ENCODE measurements at places on chromosomes 2 and 18. TPM values are rescaled to one million over a fixed set of nuclear protein-coding genes. Genes with fewer than 3 reads are reported as not detected.
A peak's percentile ranks its signal among the peaks of the same experiment; 100 is the strongest.

DNA sequence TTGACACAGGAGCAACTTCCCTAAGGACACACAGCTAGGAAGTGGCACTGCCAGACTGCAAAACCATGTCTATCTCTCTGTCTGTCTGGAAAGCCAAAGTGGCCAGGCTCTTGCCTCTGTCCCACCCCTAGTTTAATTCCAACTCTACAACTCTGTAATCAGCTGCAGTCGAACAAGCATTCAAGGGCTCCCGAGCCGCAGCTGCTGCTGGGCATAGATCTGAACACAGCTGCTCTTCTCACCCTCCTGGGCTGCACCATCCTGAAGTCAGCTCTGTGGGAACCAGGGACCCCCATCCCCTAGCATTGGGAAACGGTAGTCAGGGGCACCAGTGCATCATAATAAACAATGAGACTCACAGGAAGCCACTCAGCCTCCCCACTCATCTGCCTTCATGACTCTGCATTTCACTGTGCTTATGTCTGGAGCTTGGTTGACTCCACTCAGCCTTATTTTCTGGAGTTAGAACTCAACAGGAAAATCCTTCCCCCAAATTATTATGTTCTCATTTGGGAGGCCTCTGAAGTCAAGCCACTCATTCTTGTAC lies 44.4 kb upstream of the TMEM163 start:
- H3K36me3 ChIP-seq = no peaks in the 10 kb centered on the region
- no peak for DNase-seq
- H3K27ac ChIP-seq = no peak overlapping the region
- no peak overlapping the region for H3K4me3 ChIP-seq

DNA sequence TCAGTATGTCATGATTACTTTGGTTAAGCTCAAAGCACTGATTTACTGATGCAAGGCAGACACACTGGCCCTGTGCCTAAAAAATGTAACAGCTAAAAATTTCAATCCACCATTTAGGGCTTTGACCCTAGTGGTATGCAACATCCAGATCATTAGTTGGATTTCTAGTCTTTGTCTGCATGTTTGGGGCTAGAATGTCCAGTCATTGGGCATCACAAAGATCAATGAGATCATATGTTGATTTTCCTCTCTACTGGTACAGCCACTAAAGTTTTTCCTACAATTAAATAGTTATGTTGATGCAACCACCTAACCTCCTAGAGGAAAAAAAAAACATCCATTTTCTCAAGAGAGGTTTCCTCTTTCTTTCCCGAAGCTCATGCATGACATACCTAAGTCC lies 53.4 kb upstream of the REV1 start:
- no peak overlapping the region for H3K27ac ChIP-seq
- H3K4me3 ChIP-seq = no peak overlapping the region
- H3K27me3 ChIP-seq = no peaks in the 10 kb centered on the region
- no peaks in the 10 kb centered on the region for H3K4me1 ChIP-seq
- no peak for DNase-seq
- H3K36me3 ChIP-seq = no peaks in the 10 kb centered on the region

DNA sequence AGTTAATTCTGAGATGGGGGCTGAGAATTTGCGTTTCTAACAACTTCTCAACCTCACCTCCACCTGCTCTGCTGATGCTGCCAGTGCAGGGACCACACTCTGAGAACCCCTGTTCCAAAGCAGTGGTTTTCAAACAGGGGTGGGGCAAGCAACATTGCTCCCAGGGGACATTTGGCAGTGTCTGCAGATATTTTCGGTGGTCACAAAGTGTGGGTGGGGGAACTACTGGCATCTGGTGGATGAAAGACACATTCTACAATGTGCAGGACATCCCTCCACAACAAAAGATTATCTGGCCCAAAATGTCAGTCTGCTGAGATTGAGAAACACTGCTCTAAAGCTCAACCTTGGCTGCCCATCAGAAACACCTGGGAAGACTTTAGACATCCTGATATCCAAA lies 188.7 kb upstream of the SATB2 start:
- no peaks in the 10 kb centered on the region for H3K36me3 ChIP-seq
- H3K4me3 ChIP-seq = no peak overlapping the region
- H3K27ac ChIP-seq = no peak overlapping the region

DNA sequence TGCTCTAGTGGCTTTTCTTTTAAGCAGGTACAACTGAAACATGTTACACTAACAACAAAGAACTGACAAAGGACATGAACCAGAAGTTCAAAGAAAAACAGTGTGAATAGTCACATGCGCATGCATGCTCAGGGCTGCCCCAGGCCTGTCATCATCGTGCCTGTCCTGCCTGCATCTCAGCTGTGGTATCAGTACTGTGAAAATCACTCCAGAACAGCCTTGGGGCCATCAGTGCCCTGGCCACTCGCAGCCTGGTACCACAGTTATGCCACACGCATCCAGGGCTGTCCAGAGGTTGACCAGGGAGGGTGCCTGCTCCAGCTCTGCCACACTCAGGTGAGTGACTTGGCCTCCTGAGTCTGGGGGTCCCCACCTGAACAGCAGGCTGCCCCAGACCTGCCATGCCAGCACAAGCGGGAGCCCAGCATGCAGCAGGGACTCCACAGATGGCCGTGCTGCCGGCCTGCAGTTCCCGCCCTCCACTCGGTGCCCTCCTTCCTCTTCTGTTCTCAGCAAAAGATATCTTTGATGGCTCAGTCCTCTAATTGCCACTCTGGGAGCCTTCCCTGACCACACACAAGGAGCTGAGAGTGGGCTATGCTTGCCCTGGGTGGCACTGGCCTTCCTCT lies 12.3 kb downstream of the LIMS2 start:
- no peak for DNase-seq
- no peaks in the 10 kb centered on the region for H3K36me3 ChIP-seq
- H3K4me3 ChIP-seq = no peak overlapping the region
- peak overlapping the region; percentile 28 for H3K27ac ChIP-seq
- H3K27me3 ChIP-seq = no peaks in the 10 kb centered on the region

DNA sequence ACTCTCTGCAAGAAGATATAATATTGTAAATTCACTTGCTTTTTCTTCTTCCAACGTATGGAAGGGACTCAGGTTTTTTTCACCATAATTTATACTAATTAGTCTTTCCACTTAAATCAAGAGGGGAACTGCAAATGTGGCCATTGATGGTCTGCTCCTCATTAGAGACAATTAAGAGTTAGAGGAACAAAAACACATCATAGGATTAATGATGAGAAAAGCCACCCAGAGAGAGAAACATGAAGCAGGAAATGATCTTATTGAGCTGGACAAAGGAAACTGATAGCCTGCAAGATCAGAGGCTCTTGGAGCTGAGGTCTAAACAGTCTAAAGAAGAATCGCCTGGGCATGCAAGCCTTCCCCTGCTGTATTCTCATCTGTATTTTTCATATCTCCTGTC lies 151.2 kb upstream of the NRP2 start:
- H3K27ac ChIP-seq = no peak overlapping the region
- no peaks in the 10 kb centered on the region for H3K27me3 ChIP-seq
- no peak overlapping the region for H3K4me3 ChIP-seq
- DNase-seq = no peak

The CHRNG gene
- total RNA-seq = not detected

The SERPINB13 gene
- not detected for total RNA-seq

The TMEM214 gene
- total RNA-seq = 75.1 TPM

DNA sequence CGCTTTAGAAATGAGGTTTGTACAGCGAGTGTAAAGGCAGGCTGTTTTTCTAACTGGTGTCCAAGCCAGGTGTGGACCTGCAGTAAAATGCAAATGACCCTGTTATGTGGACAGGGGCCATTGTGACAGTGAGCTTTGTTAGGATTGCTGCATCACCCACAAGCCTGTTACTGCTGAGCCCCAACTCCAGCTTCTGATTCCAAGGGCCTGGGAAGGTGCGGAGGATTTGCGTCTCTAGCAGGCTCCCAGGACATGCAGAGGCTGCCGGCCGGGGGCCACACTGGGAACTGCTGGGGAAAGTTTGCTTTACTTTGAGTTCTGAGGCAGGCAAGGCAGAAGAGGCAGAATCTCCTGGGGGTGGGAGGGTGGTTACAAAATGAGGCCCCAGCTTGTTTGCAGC lies 164.1 kb downstream of the GLI2 start:
- no peak overlapping the region for H3K27ac ChIP-seq
- no peaks in the 10 kb centered on the region for H3K27me3 ChIP-seq
- no peak for DNase-seq
- no peak overlapping the region for H3K4me3 ChIP-seq
